ENCODE measurements at places on chromosomes 7 and 10. TPM values are rescaled to one million over a fixed set of nuclear protein-coding genes. Genes with fewer than 3 reads are reported as not detected.

DNA sequence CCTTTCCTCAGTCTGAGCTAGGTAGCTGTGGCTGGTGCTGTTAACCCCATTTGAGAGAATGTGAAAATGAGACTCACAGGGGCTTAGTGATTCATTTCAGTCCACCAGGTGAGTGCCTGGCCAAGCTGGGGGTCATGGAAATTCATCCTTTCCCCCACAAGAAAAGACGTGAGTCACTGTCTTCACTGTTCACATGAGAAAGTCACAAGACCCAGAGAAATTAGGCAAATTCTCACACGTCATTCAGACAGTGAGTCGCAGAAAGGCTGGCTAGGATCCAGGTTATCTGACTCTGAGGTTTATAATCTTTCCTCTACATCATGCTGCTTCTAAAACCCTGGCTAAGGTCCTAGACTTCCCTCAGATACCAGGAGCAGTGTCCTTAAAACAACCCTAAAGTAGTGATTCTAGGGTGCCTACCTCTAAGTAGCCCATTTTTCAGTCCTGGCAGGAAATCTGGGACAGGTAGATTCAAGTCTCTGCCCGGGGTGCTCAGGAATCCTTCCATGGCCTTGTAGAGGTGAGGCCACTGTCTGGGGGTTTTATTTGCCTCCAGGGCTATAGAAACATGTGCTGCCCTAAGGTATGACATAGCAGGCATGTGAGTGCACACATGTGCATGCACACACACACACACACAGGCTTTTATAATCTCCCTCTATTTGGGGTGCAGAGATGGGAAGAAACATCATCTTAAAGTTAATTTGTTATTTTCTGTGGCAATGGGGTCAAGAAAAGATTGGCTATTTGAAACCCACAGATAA lies 427.9 kb upstream of the CELF2 start:
- ATAC-seq = no peak

- no peak for ATAC-seq
Measured at GRCh38 chr7:130486114-130486953, 5.6 kb upstream of the MEST start.

GRCh38 chr7:17355050-17355449 lies 56.6 kb downstream of the AHR start:
- ATAC-seq = no peak

GRCh38 chr10:89879121-89879520 lies 177.7 kb downstream of the KIF20B start:
- ATAC-seq = no peak

DNA sequence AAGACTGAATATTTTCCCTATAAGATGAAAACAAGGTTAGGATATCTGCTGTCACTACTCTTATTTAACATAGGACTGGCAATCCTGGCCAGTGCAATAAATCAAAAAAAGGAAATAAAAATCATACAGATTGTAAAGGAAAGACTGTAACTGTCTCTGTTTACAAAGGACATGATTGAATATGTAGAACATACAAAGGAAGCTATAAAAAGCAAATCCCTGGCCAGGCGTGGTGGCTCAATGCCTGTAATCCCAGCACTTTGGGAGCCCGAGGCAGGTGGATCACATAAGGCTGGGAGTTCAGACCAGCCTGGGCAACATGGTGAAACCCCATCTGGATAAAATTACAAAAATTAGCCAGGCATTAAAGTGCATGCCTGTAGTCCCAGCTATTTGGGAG lies 15.8 kb downstream of the ZNF485 start:
- peak; percentile 24 for ATAC-seq

- ATAC-seq = no peak
Measured at GRCh38 chr7:69663911-69664832, 65.9 kb downstream of the AUTS2 start.

DNA sequence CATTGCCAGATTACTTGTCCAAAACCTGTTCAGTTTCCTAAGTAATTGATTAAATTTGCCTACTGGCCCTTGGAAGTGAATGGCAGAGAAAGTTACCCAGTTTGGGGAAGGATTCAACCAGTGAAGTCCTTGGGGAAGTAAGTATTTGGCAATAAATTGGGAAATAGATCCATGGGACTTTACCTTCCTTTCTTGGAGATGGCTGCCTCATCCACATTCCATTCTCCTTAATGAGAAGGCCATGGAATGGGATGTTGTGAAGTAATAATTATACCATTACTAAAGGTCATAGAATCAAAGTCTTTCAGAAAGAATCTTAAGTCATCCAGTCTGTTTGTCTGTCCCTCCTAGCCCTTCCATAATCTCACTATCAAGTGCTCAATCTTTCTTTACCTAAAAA lies 4.5 kb upstream of the COPG2 start:
- ATAC-seq = no peak

- no peak for ATAC-seq
Measured at GRCh38 chr10:110437351-110437605, 60.4 kb upstream of the DUSP5 start.

DNA sequence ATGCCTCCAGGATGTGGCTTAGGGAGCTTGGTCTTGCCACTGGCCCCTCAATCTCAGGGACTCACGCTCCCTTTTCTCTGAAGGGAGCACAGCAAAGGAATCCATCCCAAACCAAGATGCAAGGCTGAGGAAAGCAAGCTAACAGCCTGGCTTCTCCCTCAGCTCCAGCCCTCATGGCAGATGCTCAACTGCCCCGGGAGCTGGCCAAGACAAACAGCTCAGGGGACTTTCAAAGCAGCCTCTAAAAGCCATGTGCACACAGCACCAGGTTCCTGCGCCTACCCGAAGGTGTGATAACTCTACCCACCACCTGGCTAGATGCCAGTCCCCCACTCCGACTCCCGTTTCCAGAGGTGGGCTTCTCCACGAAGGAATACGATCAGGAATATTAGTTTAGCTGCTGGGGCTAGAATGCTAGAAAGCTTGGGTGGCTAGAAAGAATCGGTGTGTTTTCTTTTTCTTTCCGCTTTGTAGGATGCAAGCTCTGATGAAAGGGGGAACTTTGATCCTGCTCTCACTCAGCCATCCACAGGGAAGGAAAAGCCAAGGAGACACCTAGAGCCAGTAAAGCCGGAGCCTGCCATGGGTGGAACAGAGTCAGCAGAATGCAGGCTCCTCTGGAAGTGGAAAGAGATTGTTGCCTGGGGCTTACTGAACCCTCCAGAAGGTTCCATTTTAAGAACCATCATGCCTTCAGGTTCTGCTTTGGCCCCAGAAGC lies 89.0 kb upstream of the FGFR2 start:
- ATAC-seq = no peak

DNA sequence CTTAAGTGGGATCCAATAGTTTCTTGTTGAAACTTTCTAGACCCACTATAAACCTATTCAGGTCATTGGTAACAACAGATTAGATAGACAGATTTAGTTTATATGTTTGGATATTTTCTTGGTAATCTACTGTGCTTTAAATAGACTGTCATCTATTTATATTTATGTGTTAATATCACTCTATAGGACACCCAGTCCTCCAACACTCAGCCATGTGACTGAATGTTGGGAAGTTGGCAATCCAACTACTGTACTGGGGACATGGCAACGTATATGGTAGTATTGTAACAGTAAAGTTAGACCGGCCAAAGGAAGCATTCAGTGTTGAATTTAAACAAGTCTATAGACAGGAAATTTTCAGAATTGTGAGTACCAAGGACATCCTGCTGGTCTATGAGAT lies 42.6 kb upstream of the HECTD2 start:
- no peak for ATAC-seq

DNA sequence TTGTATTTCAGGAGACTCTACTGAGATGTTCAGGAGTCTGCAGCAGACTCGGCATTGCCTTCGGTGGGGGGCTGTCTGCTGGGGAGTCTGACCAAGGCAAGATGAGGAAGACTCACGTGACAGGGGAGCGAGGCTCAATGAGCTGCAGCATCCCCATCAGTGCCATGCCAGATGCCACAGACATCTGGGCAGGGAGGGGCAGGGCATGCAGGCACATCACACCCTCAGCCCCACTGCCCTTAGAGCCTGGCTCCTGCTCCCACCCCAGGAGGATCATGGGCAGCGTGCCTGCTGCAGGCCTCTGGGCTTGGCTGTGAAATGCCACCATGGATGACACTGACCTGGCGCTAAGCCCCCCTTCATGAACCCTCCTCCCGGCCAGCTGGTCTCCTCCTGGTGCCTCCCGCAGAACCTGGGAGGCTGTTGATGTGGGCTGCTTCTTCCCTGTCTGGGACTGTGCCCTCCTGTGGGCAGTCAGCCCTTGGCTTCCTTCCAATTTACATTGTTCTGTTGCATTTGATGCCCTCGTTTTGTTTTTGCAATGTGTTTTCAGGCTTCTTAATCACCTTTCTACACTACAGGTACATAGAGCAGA lies 235.0 kb downstream of the PAXIP1 start:
- no peak for ATAC-seq

DNA sequence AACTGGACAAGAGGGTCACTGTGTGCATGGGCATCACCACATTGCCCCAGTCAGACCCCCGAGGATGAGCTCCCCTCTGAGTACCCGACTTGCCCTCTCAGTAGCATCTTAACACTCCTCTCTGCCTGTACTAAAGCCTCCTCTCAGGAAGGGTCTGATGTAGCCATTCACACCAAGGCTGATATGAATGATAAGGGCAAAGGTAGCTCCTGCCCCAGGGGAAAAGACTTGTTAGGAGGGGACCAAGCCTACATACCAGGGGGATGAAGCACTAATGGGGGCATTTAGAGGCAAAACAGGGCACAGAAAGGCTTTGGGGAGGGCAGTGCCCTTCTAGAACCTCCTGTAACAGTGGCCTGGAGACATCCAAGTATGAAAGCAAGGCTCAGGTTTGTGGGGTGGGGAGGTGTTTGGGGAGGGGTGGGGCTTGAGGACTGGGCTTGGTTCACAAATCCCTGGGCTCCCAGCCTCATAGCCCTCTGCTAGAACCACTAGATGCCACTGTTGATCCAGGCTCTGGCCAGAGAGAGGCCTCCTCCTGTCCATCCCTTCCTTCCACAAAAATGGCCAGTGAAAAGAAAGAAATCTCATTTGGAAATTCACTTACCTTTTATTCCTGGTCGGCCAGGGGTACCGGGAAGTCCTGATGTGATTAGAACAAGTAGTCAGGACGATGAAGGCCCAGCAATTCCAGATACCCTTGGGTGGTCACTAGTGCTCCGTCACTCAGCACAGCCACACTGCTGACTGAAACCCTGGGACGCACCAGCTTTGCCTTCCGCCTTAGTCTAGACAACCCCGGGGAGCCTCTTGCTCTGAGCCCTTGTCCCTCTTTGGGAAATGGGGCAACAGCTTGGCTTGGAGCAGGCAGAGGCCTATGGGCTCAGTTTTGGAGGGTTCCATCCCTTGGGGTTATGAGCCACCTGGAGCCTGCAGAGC lies 40.3 kb downstream of the COL17A1 start:
- peak; percentile 100 for ATAC-seq

DNA sequence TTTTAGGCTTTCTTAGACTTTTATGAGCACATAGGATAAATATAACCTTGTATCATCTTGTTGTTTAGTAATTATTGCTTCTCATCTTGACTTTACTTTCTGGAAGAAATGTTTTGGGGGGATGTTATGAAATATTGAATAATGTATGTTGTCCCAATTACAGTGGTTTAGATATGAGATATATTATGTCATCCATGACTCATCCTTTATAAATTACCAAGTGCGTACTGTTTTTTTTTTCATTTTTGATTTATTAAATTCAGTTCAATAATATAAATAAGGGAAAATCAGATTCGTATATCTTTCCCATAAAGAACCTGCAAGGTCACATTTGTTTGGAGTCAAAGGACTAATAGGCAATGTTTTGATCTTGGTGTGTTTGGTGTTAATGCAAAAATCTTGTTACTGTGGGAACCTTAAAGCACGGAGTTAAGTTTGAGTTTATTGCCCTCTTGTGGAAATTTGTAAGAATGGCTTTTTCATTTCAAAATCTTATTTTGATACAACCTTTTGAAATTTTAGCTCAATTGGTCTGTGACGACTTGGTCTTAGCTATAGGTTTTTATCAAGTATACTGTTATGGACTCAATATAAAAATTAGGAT lies 108.6 kb downstream of the SRI start:
- ATAC-seq = peak; percentile 44

DNA sequence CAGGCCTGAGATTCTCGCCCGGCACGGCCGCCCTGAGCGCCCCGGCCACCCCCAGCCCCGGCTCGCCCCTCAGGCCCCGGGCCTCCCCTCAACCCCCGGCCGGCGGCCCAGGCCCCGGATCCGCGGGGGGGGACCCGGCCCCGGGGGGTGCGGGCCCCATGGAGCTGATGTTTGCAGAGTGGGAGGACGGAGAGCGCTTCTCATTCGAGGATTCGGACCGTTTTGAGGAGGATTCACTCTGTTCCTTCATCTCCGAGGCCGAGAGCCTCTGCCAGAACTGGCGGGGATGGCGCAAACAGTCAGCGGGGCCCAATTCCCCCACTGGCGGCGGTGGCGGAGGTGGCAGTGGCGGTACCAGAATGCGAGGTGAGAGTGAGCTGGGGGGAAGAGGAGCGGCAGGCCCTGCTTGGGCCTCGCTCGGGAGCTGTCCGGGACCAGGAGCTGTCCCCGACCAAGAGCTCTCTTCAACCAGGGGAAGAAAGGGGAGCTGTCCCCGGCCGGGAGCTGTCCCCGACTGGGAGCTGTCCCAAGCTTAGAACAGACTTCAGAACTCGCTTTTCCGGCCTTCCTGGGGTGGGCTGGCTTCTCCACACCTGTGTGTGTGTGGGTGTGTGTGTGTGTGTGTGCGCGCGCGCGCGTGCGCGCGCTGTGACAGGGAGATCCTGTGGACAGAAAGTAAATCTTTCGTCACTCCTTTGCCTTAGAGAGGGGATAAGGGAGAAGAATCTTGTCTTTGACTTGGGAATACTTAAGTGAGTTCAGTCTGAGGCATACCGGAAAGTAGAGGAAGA lies 510 bp downstream of the ZSWIM8 start:
- ATAC-seq = no peak

GRCh38 chr7:150645259-150646020 lies 13.3 kb upstream of the GIMAP6 start:
- no peak for ATAC-seq

DNA sequence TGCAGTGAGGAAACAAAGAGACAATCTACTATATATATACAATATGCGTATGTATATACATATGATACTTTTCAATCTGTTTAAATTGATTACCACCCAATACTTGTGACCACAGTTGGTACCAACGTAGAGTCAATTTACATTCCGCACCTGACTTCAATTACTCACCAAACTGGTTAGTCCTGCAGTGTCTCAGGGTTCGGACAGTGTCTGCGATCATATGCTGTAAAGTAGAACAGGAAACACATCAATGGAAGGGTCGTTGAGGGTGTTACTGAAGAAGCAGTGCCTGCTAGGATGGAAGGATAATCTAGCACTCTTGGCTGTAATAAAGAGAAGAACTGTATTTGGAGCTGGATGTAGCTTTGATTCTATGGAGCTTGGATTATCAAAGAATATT lies 179.7 kb upstream of the CDCA7L start:
- ATAC-seq = no peak

Gene SPDYE5
- total RNA-seq = 1.6 TPM

Gene PODXL
- total RNA-seq = 12.3 TPM

Gene RNLS
- total RNA-seq = not detected

Gene CNTNAP2
- 9.2 TPM for total RNA-seq

Gene TRUB1
- 33.7 TPM for total RNA-seq

Gene TNS3
- total RNA-seq = 2.6 TPM

Gene MMP21
- total RNA-seq = not detected
